Activated naive CD4-positive, alpha-beta T cell treated with anti-CD3 and anti-CD28 coated beads for 36 hours (primary cell): ENCODE measurements at places on chromosomes 12 and 14. TPM values are rescaled to one million over a fixed set of nuclear protein-coding genes. Genes with fewer than 3 reads are reported as not detected.

The GLIPR1 gene
- 1.5 TPM for total RNA-seq

DNA sequence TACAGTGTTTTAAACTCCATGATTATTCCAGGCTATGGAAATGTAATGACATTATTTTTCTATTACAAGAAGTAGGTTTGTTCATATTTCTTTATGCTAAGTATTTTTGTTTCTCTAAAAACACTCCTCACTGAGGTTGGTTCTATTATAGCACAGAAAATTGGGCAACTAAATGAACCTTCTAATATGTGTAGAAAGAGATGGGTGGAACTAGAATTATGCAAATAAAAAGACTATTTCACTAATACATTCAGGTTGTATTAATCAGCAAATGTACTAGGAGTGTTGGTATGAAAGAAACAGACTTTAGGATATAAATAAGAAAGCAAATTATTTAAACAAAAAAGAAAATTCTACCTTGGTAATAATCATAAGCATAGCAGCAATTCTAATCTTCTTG lies 4.9 kb downstream of the OR6C2 start:
- H3K4me3 ChIP-seq: no peak overlapping the region
- H3K4me1 ChIP-seq: no peaks in the 10 kb centered on the region
- no peak for DNase-seq

The KCNK13 gene
- not detected for total RNA-seq

The HEATR5A gene
- total RNA-seq: 3.5 TPM

- no peaks in the 10 kb centered on the region for H3K27me3 ChIP-seq
- peaks cover 19% of the 10 kb centered on the region for H3K4me1 ChIP-seq
- no peak overlapping the region for H3K27ac ChIP-seq
- peaks cover 7% of the 10 kb centered on the region for H3K36me3 ChIP-seq
These were observed 86.5 kb downstream of the DAAM1 start for GRCh38 chr14:59274991-59275391.

The C12orf56 gene
- not detected for total RNA-seq

DNA sequence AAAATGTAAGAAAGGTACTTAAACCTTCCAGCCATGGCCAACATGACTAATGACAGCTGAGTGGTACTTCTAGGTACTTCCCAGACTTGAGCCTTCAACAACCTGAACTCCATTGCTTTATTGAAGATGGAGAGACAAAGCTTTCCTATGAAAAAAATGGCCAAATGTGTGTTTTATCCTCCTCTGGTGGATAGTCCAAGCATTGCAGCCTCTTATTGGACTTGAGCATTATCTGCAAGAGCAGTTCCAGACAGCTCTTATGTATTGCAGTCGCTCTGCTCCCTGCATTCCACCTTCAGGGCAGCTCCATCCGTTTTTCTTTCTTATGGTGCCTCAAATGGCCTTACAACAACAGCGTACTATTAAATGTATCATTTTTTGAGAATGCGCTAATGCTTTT lies 588.2 kb downstream of the NRXN3 start:
- no peak overlapping the region for H3K4me3 ChIP-seq
- H3K4me1 ChIP-seq: no peaks in the 10 kb centered on the region
- H3K36me3 ChIP-seq: no peaks in the 10 kb centered on the region

- no peaks in the 10 kb centered on the region for H3K27me3 ChIP-seq
- H3K36me3 ChIP-seq: peaks cover 6% of the 10 kb centered on the region
- peaks cover 3% of the 10 kb centered on the region for H3K4me1 ChIP-seq
- no peak overlapping the region for H3K27ac ChIP-seq
- DNase-seq: no peak
These were observed 50.5 kb downstream of the ERC1 start for GRCh38 chr12:1041478-1041877.
